ENCODE measurements at places on chromosomes 16 and 17. TPM values are rescaled to one million over a fixed set of nuclear protein-coding genes. Genes with fewer than 3 reads are reported as not detected.

Gene TMC6
- 18.4 TPM for total RNA-seq

Gene CACNA1G
- 3.3 TPM for total RNA-seq

Gene PRAC1
- total RNA-seq, result not detected

Gene TNFRSF12A
- total RNA-seq, result 47.9 TPM

Gene BAHCC1
- 25.4 TPM for total RNA-seq

Gene MATCAP1
- 50.0 TPM for total RNA-seq
